Aorta (tissue), 5 donors: ENCODE measurements at places on chromosomes 11 and 22. TPM values are rescaled to one million over a fixed set of nuclear protein-coding genes. Genes with fewer than 3 reads are reported as not detected.

ELP4 gene
- 14.0 TPM for total RNA-seq

CARD10 gene
- total RNA-seq = 24.9 TPM

CD59 gene
- 881 TPM for total RNA-seq

RASSF10 gene
- total RNA-seq = 0.75 TPM

OR4D6 gene
- not detected for total RNA-seq

DGCR6 gene
- 1.7 TPM for total RNA-seq

DRD2 gene
- 0.48 TPM for total RNA-seq

AP1B1 gene
- 65.7 TPM for total RNA-seq

MARK2 gene
- 29.6 TPM for total RNA-seq

FGF3 gene
- not detected for total RNA-seq

OSM gene
- total RNA-seq = 1.4 TPM

STK33 gene
- 3.8 TPM for total RNA-seq

CFAP300 gene
- total RNA-seq = 5.4 TPM

SAA4 gene
- total RNA-seq = not detected

UCP3 gene
- total RNA-seq = 2.6 TPM

POU2F3 gene
- total RNA-seq = not detected

CRYAB gene
- 323 TPM for total RNA-seq
